ENCODE measurements at places on chromosomes 12 and 14.

DNA sequence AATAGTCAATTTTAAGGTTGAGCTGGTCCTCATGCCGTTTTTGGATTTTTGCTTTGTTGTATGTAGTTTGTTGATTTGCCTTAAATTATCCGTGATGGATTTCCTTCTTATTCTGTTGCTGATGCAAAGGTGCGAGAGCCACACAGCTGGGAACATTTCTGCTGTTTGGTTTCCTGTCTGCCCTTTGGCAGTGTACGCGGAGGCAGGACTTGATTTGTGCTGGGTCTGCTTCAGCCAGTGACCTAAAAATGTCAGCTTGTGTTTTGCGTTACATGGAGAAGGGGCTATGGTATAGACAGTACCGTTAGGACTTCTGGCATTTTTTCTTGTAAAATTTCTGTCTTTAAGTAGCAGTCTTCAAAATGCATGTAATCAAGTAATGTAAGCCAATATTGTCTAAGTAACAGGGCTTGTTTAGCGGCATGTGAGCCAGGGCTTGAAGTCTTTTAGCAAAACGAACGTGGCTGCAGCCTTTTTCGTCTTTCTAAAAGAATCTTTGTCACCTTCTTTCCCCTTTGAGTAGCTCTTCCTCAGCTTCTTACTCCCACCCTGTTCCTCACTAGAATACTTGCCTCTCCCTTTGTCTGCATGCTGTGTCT is 18.2 kb upstream of the RD3L start:
- no peak for DNase-seq

- no peak for DNase-seq
Observed at GRCh38 chr14:31881531-31882310, 195.4 kb upstream of the ARHGAP5 start.

DNA sequence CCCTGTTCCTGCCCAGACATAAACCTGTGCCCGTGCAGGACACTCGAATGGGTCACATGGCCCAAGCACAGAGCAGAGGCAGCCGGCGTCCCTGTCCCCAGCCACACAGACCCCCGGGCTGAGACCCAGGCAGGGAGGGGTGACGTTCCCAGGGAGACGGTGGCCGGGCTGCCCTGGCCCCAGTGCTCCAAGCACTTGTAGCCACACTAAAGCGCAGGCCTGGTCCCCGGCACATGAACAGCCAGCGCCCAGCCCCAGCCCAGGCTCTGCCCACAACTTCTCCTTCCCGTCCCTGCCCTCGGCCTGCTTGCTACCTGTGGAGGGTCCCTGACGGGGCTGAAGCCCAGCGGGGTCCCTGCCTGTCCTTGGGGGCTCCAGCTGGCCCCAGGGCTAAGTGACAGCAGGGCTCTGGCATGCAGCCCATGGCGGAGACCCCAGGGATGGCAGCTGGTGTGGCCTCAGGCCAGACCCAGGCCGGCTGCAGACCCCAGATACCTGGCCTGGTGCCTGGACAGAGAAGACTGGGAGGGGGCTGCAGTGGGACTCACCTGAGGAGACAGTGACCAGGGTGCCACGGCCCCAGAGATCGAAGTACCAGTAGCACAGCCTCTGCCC is 338.4 kb downstream of the TMEM121 start:
- no peak for DNase-seq

- no peak for DNase-seq
Observed at GRCh38 chr14:91237219-91237618, 7.3 kb downstream of the GPR68 start.

DNA sequence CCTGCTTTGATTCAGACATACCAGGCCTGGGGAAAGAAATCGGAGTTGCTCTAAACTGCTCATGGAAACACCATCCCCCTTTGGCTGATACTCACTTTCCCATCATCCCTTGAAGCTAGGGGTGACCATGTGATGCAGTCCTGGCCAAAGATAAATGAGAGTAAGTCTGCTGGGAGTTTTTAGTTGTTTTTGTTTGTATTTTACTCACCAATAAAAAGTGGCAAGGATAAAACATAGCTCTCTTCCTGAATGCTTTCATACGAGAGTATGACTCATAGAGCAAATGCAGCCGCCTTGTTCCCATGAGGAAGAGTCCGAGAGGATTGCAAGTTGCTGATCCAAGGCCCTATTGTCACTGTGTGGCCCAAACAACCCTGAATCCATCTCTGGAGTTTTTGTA is 126.4 kb upstream of the TMEM132C start:
- no peak for DNase-seq

GRCh38 chr12:104921340-104921739 is 36.8 kb downstream of the SLC41A2 start:
- no peak for DNase-seq

DNA sequence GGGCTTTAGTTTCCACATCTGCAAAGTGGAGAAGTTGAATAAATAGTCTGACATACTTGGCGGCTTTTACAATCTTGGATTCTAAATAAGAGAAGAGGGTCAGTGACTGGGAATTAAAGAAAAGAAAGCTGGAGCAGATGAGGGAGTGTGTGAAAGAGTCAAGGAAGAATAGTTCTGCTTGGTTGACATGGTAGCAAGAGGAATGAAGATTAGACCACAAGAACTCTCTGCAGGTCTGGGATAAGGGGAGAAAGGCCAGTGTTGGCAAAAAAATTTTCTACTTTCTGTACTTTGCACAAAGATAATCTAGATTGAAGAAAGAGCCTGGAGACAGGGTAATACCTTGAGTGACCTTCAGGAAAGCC is 5.9 kb downstream of the ITGB7 start:
- DNase-seq = no peak

GRCh38 chr14:64176330-64176729 is 117.8 kb downstream of the ESR2 start:
- no peak for DNase-seq

Data from activated gamma-delta T cell treated with anti-CD3 and anti-CD28 coated beads, Interleukin-2, amount 50 U/mL, for 16 hours (primary cell).